ENCODE measurements at places on chromosomes 2 and 18.

GRCh38 chr2:220228310-220229006 is 601.0 kb downstream of the SLC4A3 start:
- DNase-seq, result peak; percentile 90

GRCh38 chr18:58533766-58534165 is 95.1 kb downstream of the ALPK2 start:
- no peak for DNase-seq

- peak; percentile 86 for DNase-seq
Observed at GRCh38 chr2:109125593-109126500, 3.2 kb upstream of the SH3RF3 start.

DNA sequence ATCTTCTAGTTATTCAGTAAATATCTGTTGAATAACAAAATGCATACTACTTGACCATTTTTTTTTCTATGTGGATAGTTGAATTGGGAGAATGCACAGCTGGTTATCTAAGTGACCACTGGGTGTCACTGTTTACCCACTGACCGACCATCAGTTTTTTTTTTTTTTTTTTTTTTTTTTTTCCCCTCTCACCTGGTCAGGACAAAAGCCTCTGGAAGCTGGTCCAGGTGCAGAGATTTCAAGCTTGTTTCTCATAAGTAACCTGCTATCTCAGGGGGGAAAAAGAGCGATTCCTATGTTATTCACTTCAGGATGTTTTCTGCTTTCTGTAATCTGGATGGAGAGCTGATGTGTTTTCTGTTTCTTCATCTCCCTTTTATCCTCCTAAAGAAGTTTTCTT is 256.0 kb downstream of the DCDC2C start:
- peak; percentile 39 for DNase-seq

- peak; percentile 76 for DNase-seq
Observed at GRCh38 chr2:157233506-157233905, 24.0 kb upstream of the GALNT5 start.

- DNase-seq, result no peak
Observed at GRCh38 chr18:62989195-62989594, 273.9 kb downstream of the PHLPP1 start.

GRCh38 chr2:71226096-71226964 is 573 bp downstream of the PAIP2B start:
- DNase-seq, result no peak

DNA sequence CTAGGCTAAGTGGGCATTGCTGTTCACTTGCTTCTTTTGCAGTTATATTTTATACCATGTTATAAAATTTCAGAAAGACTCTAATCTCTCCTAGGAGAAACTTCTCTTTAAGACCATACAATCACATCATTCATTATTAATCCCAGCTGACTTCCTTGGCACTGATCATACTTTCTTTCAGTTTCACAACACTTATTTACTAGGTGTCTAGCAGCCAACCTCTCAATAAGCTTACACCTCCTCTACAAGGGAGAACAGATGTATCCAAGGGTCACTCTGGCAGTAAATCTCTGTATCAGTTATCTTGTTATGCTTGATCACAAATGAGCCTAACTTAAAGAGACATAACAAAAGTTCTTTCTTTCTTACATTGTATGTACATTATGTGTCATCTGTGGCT is 69.8 kb upstream of the EPB41L5 start:
- peak; percentile 2 for DNase-seq

DNA sequence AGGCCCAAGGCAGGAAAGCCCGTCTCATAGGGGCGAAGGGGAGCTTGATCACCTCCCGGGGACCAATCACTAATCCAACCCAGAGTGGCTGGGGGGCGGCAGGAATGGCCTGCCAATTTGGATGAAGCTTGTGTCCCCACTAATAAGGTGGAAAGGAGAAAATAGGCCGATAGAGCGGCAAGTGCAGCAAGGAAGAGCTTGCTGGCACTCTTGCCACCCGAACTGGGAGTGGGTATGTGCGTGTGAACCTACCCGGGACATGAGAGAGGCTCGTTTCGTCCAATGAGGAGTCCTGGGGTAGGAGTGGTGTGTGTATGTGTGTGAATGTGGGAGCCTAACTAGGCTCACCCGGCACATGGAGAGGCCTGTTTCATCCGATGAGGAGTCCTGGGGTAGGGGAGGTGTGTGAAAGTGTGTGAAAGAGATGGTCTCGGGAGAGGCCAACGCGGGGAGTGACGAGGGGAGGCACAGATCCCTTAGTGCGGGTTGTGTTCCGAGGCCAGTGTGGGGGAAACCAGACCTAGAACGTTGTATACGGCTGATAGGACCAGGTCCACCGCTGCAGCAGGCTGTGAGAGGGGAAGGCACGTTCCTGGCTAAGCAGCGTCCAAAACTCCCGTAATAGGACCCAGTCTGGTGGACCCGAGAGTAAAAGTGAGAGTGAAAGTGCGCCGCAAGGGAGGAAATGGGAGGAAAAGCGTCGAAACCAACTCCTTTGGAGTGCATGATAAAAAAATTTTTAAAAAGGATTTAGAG is 47.1 kb upstream of the SELENOI start:
- peak; percentile 55 for DNase-seq

GRCh38 chr2:219344751-219345430 is 12.3 kb upstream of the RESP18 start:
- DNase-seq, result peak; percentile 66

GRCh38 chr2:182406221-182406620 is 20.6 kb downstream of the PDE1A start:
- peak; percentile 32 for DNase-seq

DNA sequence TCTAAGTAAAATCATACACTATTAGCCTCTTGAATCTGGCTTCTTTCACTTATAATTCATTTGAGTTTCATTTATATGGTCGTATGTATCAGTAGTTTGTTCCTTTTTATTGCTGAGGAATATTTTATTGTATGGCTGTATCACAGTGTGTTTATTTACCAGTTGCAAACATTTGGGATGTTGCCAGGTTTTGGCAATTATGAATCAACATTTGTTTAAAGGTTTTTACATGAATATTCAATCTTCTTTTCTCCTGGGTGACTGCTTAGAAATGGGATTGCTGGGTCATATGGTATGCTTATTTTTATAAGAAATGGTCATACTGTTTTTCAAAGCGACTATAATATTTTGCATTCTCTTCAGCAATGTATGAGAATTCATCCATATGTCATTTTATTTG is 107.9 kb downstream of the PMAIP1 start:
- DNase-seq, result no peak

DNA sequence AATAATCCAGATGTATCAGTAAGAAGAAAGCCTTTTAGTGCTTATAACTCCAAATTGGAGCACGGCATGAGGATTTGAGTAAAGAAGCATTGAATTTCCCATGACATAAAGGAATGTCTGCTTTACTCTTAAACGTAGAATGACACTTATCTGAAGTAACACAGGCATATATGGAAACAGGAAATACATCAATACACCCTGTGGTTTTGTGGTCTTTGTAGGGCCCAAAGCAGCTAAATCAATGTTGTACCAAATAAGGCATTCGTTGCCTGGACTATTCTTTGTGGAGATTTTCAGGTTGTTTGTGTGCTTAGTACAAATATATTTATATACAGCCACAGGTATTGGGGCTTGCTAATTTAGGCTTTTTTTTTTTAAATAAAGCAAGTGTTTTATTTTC is 660.5 kb downstream of the LRRTM4 start:
- peak; percentile 63 for DNase-seq

DNA sequence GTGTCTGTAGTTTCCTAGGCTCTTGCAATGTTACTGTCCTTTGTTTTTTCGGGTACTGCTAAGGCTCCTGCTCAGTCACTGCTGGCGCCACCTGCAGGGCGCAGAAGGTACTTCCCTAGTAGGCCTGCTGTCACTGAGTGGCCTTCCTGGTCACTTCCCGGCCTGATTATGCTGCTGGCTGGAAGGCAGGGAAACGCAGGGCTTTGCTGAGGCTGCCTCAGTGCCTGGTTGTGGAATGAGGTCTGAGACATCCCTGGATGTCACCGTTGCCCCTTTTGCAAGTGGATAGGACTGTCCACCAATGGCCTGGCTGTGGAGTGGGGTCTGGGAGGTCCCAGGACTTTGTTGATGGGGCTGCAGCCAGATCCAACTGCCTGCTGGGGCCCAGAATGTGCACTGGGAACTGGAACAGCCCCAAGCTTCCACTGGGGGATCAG is 13.1 kb downstream of the DAW1 start:
- DNase-seq, result peak; percentile 79

- DNase-seq, result no peak
Observed at GRCh38 chr2:6072768-6073167, 380.6 kb downstream of the SOX11 start.

DNA sequence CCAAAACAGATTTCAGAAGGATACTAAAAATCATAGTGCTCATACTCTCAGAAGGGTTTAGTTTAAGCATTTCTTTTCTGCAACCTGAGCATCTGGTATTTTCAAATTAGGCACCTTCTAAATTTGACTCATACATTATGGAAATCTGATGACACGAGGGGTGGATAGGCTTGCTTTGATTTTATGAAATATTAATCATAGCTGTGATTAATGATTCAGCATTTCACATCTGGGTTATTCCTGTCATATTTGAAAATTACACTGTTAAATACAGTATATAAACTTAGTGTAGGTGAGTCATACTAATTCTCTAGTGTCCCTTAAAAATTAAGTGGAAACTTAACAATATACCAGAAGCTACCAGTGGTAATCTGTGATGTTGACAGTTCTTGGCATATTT is 47.7 kb downstream of the MRPS9 start:
- no peak for DNase-seq

GRCh38 chr18:46814399-46814798 is 57.5 kb upstream of the ST8SIA5 start:
- DNase-seq, result no peak

DNA sequence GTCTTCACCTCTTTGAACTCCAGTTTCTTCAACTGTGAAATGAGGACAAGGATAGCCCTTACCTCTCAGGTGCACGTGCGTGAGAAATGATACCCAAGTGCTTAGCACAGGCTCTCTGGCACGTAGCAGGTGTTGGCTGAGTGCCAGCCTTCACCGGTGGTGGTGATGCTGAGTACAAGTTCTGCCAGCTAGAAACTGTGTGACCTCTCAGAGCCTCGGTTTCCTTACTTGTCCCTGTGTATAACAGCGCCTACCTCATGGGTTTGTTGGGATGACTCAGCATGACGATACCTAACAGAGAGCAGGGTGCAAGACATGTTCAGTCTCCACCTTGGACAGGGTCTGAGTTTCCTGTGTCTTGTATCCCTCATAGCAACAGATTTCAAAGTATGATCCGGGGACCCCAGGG is 205.1 kb downstream of the TNS1 start:
- no peak for DNase-seq

DNA sequence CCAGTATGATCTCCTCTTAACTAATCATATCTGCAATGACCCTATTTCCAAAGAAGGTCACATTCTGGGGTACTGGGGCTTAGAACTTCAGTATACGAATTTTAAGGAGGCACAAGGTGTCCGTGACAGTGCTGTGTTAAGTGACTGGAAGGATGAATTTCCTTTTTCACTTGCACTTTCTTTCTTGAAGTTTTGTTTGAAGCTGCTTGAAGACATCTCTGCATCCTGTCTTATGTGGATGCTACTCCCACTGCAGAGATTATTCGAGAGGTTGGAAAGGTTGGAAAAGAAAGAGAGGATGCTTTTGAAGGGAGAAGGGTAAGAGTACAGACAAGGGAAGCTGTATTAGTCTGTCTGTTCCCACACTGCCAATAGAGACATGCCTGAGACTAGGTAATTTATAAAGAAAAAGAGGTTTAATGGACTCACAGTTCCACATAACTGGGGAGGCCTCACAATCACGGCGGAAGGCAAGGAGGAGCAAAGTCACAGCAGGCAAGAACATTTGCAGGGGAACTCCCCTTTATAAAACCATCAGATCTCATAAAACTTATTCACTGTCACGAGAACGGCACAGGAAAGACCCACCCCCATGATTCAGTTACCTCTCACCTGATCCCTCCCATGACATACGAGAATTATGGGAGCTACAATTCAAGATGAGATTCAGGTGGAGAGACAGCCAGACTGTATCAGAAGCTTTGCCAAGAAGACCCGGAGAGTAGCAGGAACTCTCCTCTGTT is 3.6 kb upstream of the RNF144A start:
- DNase-seq, result no peak

GRCh38 chr2:60475123-60475830 is 78.2 kb downstream of the BCL11A start:
- DNase-seq, result no peak

DNA sequence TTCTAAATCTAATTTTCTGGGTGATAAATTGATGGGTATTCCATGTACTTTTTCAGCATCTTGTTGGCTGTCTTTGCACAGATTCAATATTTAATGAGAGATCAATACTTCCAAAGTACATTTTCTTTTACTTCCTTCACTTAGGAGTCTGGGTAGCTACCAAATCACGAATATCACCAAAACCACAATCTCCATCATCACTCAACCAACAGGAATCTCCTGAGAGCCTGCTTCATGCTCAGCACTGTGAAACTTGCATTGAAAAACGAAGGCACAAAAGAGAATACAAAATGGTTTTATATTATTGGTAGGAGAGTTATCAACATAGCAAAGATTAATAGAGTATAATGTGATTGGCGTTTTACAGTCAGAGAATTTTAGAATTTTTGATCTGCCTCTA is 261.5 kb upstream of the DSEL start:
- no peak for DNase-seq

DNA sequence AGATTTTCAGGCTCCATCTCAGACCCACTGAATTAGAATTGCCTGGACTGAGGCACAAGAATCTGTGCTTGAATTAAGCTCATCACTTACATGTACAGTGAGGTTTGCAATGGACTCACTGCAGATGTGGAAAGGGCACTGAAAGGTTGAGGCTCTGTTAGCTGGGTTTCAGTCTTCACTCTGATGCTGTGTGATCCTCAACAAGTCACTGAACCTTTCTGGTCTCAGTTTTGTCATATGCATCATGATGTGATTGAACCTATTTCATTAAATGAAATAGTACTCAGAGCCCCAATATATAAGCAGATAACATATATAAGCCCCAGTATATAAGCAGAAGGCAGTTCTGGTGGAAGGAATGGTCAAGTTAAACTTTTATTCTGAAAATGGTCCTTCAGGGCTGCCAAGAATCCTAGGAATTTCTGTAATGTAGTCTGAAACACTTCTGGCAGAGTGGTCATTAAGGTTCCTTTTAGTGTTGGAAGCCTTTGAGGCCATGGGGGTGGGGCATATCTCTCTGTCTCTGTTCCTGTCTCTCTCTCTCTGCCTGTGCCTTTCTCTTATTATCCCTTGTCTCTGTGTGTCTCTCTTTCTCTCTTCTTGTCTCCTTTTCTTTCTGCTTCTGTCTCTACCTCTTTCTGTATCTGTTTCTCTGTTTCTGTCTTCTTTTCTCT is 110.4 kb downstream of the ADCYAP1 start:
- peak; percentile 67 for DNase-seq

- peak; percentile 31 for DNase-seq
Observed at GRCh38 chr2:47890711-47891368, 15.5 kb downstream of the FBXO11 start.

GRCh38 chr18:2913398-2914005 is 66.7 kb downstream of the EMILIN2 start:
- no peak for DNase-seq

GRCh38 chr2:220036431-220036830 is 409.0 kb downstream of the SLC4A3 start:
- DNase-seq, result no peak

DNA sequence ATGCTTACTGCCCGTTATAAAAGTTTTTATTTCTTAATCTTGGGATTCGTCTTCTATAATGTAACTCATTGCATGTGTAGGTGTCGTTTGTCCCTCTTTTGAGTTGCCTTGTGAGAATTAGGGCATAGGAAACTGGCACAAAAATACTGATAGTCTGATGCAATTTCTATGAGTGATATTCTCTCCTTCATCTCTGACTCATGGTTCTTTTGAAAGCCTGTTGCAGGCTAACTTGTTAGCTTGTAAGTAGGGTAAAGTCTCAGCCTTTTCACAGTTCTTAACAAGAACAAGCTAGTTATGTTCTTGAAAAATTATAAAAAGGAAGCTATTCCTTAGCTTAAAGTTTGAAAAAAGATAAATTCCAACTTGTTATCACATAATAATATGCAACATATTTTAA is 1085.4 kb upstream of the NRXN1 start:
- peak; percentile 57 for DNase-seq

Data from fibroblast of pulmonary artery (primary cell).